Neural crest cell (in vitro differentiated cells): ENCODE measurements at places on chromosomes 7 and 10. TPM values are rescaled to one million over a fixed set of nuclear protein-coding genes. Genes with fewer than 3 reads are reported as not detected.
A peak's percentile ranks its signal among the peaks of the same experiment; 100 is the strongest.

PLCE1 gene
- 5.7 and 6.1 TPM in 2 replicates for total RNA-seq

SFTPD gene
- total RNA-seq: not detected in 2 replicates

TSPAN13 gene
- 36.7 and 37.3 TPM in 2 replicates for total RNA-seq

C10orf62 gene
- total RNA-seq: not detected in 2 replicates

BUD31 gene
- 107 and 108 TPM in 2 replicates for total RNA-seq

CRCP gene
- 35.2 and 38.0 TPM in 2 replicates for total RNA-seq

ELOVL3 gene
- 0.23 and 0.30 TPM in 2 replicates for total RNA-seq

MYO1G gene
- total RNA-seq: 0.49 and 0.64 TPM in 2 replicates

FERD3L gene
- total RNA-seq: not detected in 2 replicates

ENTPD1 gene
- 0.27 and 0.37 TPM in 2 replicates for total RNA-seq

DNA sequence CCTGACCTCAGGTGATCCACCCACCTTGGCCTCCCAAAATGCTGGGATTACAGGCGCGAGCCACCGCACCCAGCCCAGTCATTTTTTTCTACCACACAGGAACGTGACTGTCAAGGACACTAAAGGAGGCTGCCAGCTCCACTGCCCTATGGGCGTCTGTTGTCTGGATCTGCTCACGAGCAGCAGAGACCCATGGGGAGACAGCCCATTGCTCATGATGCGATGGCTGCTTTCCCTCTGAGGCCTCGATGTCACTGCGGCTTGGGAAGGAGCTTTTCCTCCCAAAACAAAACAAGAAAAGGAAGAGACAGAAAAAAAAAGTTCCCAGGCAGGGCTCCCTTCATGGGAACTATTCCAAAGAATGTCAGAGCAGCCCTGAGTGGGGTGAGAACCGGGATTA, 70.5 kb downstream of the DENND2A start:
- DNase-seq: no peak
- no peak overlapping the region for H3K27ac ChIP-seq
- no peaks in the 10 kb centered on the region for H3K27me3 ChIP-seq

DNA sequence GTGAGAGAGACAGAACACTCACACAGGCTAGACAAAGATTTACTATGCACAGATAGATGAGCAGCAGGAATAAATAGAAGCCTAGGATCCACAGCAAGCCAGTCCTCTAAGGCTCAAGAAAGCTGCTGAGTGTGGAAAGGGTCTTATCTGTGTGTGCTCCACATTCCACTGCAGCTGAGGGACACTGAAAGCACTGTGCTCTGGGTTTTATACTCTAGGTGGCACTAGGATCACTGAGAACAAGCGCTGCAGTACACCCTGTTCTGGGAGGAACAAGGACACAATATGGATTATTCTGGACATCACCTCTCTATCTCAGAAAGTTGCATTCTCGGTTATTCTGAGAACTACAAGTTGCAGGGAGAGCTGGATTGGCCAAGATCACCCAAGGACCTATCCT, 4.9 kb upstream of the KLHL7 start:
- DNase-seq: no peak
- peaks cover 8% of the 10 kb centered on the region for H3K36me3 ChIP-seq
- no peak overlapping the region for H3K27ac ChIP-seq
- H3K27me3 ChIP-seq: no peaks in the 10 kb centered on the region
- peak overlapping the region; percentile 57 for H3K4me3 ChIP-seq

- peak overlapping the region; percentile 50 for H3K27ac ChIP-seq
- H3K4me3 ChIP-seq: no peak overlapping the region
- peaks cover 25% of the 10 kb centered on the region for H3K4me1 ChIP-seq
- H3K27me3 ChIP-seq: peaks cover 3% of the 10 kb centered on the region
- no peak for DNase-seq
- peaks cover 4% of the 10 kb centered on the region for H3K36me3 ChIP-seq
These were observed 95.4 kb upstream of the INSIG1 start for GRCh38 chr7:155202106-155202871.

- peaks cover 5% of the 10 kb centered on the region for H3K27me3 ChIP-seq
- no peak for DNase-seq
- no peaks in the 10 kb centered on the region for H3K4me1 ChIP-seq
- no peak overlapping the region for H3K4me3 ChIP-seq
These were observed 10.5 kb upstream of the GATAD1 start for GRCh38 chr7:92436612-92437445.

DNA sequence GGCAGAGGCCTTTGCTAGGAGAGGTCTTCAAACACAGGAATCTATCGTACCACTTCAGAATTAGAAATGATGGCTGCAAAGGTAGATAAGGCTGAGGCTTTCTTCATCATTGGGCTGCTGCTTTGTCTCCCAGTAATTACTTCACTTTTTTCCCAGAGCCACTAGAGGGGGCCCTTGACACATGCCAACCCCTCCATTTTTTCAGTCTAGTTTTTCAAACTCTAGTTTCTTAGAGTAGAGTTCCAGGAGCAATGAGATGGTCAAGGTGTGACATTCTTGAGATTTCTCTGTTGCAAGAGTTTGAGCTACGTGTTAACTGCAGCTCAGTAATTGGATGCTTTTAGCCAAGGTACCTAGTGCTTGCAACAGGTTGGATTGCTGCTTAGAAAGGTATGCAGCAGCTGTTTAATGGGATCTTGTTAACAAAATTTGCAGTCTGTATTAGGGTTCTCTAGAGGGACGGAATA, 33.8 kb upstream of the RBM20 start:
- peaks cover 6% of the 10 kb centered on the region for H3K4me1 ChIP-seq
- no peak overlapping the region for H3K27ac ChIP-seq

DNA sequence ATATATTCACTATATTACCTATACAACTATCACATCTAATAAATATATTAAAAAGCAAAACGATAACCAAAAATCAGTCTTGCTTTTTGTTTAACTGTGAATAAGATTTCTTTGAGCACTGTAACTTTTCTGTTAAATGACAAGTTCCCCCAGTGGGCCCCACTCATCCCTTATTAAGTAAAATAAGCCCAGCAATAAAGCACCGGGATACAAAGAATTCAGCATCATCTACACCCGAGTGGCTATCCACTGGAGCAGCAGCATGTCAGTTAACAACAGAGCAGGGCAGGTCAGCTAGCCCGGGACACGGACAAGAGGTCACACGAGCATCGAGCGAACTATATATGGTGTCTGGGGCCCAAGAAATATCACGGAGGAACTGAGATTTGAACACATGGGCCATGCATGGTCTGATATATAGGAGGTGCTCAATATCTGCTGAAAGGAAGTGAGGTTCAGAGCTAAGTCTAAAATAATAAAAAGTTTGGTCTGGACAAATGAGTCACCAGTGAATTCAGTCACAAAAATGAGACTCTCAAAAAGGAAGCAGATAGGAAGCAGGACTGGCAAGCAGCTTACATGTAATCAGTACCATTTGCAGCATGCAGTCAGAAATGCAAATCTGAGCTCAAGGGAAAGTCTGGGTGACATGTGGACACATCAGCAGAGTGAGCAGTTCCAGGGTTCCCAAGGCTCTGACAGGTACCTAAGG, 4.1 kb downstream of the ERCC6 start:
- peak overlapping the region; percentile 39 for H3K4me3 ChIP-seq
- DNase-seq: no peak
- H3K4me1 ChIP-seq: peaks cover 27% of the 10 kb centered on the region

GRCh38 chr10:86261941-86262687, 104.5 kb downstream of the GRID1 start:
- no peak for DNase-seq
- H3K27ac ChIP-seq: no peak overlapping the region
- H3K4me3 ChIP-seq: no peak overlapping the region

- H3K4me3 ChIP-seq: no peak overlapping the region
- peaks cover 5% of the 10 kb centered on the region for H3K36me3 ChIP-seq
- H3K27me3 ChIP-seq: no peaks in the 10 kb centered on the region
- H3K4me1 ChIP-seq: peaks cover 7% of the 10 kb centered on the region
- H3K27ac ChIP-seq: no peak overlapping the region
These were observed 31.1 kb upstream of the C1GALT1 start for GRCh38 chr7:7151285-7151684.

DNA sequence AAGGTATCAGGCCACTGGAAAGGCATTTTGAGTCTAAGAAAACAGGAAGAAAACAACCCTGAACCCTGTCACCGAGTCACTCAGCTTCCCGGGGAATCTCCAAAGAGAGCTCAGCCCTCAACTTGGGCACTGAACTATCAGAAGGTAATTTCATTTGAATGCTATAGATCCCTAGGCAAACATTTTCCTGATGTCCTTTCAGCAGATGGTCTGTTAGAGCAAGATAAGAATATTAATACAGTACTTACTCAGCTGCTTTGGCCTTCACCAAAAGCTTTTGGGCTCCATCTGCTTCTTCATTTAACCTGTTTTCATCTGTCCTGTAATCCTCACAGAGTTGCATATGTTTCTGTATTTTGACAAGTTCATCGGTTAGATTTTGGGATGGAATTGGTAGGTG, 34.2 kb upstream of the LAMB1 start:
- DNase-seq: no peak
- no peaks in the 10 kb centered on the region for H3K27me3 ChIP-seq
- H3K4me3 ChIP-seq: no peak overlapping the region
- H3K36me3 ChIP-seq: no peaks in the 10 kb centered on the region
- no peaks in the 10 kb centered on the region for H3K4me1 ChIP-seq

DNA sequence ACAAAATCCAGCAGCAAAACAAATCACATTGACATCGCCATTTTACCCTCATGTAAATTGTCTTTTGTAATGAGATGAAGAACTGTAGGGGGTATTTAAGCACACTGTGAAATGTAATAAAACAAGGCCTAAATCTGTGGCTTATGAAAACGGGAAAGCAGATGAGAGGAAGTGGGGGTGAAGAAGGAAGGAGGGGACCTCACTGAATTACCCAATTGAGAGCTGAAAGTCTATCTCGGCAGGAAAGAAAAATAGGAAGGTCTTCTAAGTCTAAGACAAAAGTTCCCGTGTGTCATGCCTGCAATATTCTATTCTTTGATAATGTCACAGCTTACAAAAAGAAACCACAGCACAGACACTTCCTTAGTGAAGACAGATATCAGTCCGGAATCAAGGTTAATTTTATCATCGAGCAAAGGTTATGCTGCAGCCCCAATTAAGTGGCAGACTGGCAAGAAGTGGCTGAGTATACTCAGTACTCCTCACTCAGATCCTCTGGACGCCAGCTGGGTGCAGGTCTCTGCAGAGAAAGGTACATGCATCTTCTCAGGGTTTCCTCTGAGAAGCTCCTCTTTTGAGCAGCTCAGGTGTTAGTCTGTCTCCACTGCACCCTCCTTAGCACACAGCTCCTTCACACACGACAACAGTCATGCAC, 239.7 kb downstream of the FANK1 start:
- peaks cover 27% of the 10 kb centered on the region for H3K4me1 ChIP-seq
- no peak for DNase-seq
- H3K27ac ChIP-seq: peak overlapping the region; percentile 7
- no peaks in the 10 kb centered on the region for H3K27me3 ChIP-seq
- H3K4me3 ChIP-seq: no peak overlapping the region
- H3K36me3 ChIP-seq: peaks cover 26% of the 10 kb centered on the region

- peaks cover 36% of the 10 kb centered on the region for H3K27me3 ChIP-seq
- H3K36me3 ChIP-seq: no peaks in the 10 kb centered on the region
- peak; percentile 92 for DNase-seq
- peaks cover 24% of the 10 kb centered on the region for H3K4me1 ChIP-seq
These were observed at the start of gene PRPF18 for GRCh38 chr10:13586676-13587355. PRPF18 (plus strand) TSS chr10:13586965; CDS start chr10:13587087, 122 bp downstream.

- no peak for DNase-seq
- no peaks in the 10 kb centered on the region for H3K4me1 ChIP-seq
- no peak overlapping the region for H3K4me3 ChIP-seq
- peaks cover 2% of the 10 kb centered on the region for H3K27me3 ChIP-seq
- H3K27ac ChIP-seq: no peak overlapping the region
These were observed 9.1 kb upstream of the CSGALNACT2 start for GRCh38 chr10:43128958-43129706.

- no peak overlapping the region for H3K27ac ChIP-seq
- H3K27me3 ChIP-seq: no peaks in the 10 kb centered on the region
- H3K36me3 ChIP-seq: no peaks in the 10 kb centered on the region
These were observed 64.5 kb downstream of the ST7 start for GRCh38 chr7:117017702-117018266.

GRCh38 chr10:24681572-24682088, 42.1 kb downstream of the ARHGAP21 start:
- H3K27me3 ChIP-seq: no peaks in the 10 kb centered on the region
- H3K4me1 ChIP-seq: peaks cover 5% of the 10 kb centered on the region
- no peak for DNase-seq
- H3K36me3 ChIP-seq: peaks cover 11% of the 10 kb centered on the region

GRCh38 chr7:50212666-50213621, 91.6 kb upstream of the IKZF1 start:
- H3K4me3 ChIP-seq: no peak overlapping the region
- no peak for DNase-seq
- H3K36me3 ChIP-seq: no peaks in the 10 kb centered on the region
- no peaks in the 10 kb centered on the region for H3K4me1 ChIP-seq
- no peaks in the 10 kb centered on the region for H3K27me3 ChIP-seq

DNA sequence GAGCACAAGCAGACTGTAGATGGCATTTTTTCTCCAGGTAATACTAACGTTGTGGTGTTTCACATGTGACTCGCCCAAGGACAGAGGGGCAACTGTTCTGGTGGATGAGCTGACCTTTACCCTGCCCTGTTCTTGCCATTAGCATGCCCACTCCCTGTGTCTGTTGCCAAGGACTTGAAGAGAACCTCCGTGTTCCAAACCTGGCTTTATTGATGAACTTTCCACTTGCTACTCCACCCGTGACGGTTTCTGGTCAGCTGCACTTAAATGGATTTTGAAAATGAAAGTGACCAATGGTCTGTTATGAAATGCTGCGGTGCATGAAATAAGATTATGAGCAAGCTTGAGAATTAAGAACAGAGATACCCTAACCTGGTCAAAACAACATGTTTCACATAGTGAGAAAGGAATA, 30.4 kb downstream of the LRRC4 start:
- H3K27ac ChIP-seq: no peak overlapping the region
- peaks cover 39% of the 10 kb centered on the region for H3K4me1 ChIP-seq
- DNase-seq: no peak
- peaks cover 11% of the 10 kb centered on the region for H3K36me3 ChIP-seq
- H3K27me3 ChIP-seq: no peaks in the 10 kb centered on the region
- H3K4me3 ChIP-seq: no peak overlapping the region

DNA sequence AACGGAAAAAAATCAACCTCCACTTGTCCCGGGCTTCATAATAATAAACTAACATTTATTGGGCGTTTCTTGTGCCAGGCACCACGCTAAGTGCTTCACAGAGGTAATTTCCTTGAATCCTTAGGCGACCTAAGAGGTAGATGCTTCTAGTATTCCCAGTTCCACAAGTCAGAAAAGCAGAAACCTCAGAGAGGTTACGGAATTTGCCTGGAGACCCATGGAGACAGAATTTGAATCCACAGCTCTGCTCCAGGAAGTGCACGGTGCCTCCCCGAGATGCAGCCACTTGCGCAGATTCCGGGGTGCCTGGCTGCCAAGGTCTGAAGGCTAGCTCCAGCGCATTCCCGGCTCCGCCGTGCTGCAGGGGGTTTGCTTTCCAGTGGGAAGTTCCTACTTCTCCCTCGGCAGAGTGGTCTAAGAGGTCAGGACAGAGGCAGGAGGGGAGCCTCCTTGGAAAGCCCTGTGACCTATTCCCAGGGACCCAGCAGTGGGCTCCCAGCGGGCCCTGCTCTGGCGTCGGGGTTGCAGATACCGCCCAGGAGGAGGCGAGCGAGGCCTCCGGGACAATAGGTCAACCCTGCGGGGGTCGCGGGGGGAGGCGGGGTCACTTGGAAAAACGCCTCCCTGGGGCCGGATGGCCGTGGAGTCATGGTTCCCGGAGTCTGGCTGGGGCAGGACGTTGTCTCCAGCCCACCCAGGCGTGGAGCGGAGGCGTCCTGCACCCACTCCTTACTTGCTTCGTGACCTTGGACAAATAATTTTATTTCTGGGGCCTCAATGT, 10.1 kb upstream of the NKX2-3 start:
- no peak overlapping the region for H3K27ac ChIP-seq
- peaks cover 99% of the 10 kb centered on the region for H3K27me3 ChIP-seq
- no peaks in the 10 kb centered on the region for H3K36me3 ChIP-seq
- peaks cover 17% of the 10 kb centered on the region for H3K4me1 ChIP-seq

GRCh38 chr10:132001238-132001972, 19.7 kb upstream of the BNIP3 start:
- DNase-seq: no peak
- H3K4me3 ChIP-seq: no peak overlapping the region
- H3K4me1 ChIP-seq: peaks cover 22% of the 10 kb centered on the region
- H3K36me3 ChIP-seq: no peaks in the 10 kb centered on the region
- H3K27ac ChIP-seq: peak overlapping the region; percentile 63
